Muscle of back (tissue), 13 donors: ENCODE measurements at places on chromosomes 7 and 10. TPM values are rescaled to one million over a fixed set of nuclear protein-coding genes. Genes with fewer than 3 reads are reported as not detected.

DNA sequence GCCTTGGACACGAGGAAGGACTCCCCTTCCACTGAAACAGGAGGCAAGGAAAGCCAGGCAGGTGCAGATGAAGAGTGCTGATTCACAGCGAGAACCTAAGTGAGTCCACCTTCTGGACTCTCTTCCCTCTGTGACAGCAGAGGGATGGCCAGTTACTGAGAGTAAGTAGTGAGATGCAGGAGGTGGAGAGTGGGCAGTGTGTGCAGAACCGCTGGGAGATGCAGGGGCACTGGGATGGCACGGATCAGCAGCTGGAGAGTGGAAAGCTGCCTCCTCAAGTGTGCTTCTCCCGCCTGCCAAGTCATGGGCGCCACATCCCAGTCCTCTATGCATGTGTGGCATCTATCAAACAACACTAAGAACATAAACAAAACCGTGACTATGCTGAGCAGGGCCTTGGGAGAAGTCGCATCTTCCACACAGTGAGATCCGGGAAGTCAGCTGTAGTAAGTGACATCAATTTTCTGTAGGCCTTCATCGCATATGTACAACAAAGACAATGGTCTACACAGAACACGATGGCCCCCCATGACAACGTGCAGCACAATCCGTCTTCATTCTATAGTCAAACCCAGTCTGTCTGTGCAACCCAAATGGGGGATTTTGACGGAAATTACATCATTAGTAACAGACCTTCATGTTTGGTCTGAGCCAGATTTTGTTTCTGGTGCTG, 217.4 kb upstream of the KLF14 start:
- no peak for DNase-seq

Gene CFAP46
- 0.52 TPM for polyA plus RNA-seq

Gene ABLIM1
- 47.0 TPM for polyA plus RNA-seq

GRCh38 chr10:103582331-103583123, 89.0 kb downstream of the NEURL1 start:
- no peak for DNase-seq

Gene GIMAP8
- 8.5 TPM for polyA plus RNA-seq
